Fibroblast of villous mesenchyme (primary cell): ENCODE measurements at places on chromosomes 5 and 9.

- peak; percentile 17 for DNase-seq
Measured at GRCh38 chr9:90423661-90424193, 218.9 kb downstream of the DIRAS2 start.

DNA sequence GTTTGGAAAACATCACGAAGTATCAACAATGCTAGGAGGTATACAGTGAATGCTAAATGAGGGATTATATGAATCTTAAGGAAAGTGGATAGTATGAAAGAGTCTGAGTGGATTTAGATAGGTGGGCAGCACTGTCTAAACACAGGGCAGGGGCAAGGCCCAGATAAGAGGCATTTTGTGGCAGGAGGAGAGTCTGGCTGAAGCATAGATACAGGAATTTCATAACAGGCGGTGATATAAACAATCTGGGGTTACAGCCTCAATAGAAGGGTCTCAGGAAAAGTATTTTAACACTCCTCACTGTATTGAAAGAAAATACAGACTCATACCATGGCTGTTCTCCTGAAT, 96.9 kb downstream of the PLPP1 start:
- no peak for DNase-seq

DNA sequence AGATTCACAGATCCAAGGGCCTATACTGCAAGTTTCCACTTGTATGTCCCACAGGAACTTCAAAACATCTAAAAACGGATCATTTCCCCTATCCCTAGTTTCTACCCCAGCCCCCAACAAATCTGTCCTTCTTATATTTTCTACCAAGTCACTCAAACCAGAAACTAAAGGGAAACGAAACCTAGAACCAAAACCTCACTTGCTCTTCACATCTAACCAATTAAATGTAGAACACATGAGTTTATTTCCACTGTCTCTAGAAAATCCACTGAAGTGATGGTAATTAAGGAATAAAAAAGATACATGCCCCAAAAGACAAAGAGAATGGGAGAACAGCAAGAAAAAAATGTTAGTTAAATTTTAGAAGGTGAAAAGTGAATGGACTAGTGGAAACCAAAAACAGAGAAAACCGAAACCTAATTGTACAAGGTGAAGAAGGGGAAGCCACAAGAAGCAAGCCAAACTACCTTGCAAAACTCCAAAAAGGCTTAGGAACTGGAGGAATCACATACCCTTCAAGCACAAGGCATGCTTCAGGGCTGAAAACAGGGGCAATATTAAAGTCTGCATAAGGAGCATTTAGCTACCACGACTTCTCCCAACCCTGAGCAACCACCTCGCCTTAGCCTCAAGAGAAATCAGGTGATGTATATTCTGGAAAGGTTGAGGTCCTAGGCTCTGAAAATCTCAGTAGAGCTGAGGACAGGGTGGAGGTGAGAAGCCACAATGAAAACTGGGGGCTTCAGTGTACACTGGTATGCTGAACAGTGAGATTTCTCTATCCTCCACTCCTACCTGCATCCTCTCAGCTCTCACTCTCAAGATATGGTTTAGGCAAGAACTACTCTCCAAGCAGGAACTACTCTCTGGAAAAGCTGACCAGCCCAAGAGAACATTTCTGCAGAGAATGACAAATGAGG, 11.1 kb downstream of the SMU1 start:
- DNase-seq: no peak

DNA sequence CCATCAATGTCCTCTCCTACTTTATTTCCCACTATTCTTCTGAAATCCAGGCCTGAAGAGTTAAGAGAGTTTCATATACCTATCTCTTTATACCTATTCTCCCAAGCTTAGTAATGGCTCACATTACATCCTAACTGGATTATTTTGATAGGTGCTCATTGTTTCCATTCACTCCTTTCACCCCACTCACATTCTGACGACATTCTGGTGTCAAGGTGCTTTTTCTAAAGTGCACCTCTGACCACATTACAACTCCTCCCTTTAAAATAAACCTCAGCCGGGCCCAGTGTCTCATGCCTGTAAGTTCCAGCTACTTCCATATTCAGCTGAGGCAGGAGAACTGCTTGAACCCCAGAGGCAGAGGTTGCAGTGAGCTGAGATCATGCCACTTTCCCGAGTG, 417.1 kb downstream of the BNC2 start:
- no peak for DNase-seq

DNA sequence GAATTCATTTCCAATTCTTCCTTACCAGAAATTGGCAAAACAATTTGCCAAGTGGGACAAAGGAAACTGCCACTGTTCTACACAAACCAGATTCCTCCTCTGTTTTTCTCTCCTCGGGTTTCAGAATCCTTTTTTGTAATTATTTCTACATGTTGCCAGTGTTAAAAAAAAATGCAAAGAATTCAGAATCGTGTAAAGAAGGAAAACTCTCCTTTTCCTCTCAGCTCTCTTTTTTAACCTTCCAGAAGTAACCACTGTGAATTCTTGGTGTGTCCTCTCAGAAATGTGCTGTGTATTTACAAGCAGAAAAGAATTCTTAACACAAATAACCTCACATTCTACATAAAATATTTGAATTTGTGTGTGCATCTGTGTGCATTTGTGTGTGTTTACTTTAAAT, 224.6 kb downstream of the DRD1 start:
- no peak for DNase-seq

- no peak for DNase-seq
Measured at GRCh38 chr5:177540438-177540837, 13.9 kb downstream of the FAM193B start.

- DNase-seq: no peak
Measured at GRCh38 chr5:33229216-33229615, 211.5 kb upstream of the TARS1 start.

- no peak for DNase-seq
Measured at GRCh38 chr9:114289571-114290481, 33.1 kb upstream of the ORM1 start.

DNA sequence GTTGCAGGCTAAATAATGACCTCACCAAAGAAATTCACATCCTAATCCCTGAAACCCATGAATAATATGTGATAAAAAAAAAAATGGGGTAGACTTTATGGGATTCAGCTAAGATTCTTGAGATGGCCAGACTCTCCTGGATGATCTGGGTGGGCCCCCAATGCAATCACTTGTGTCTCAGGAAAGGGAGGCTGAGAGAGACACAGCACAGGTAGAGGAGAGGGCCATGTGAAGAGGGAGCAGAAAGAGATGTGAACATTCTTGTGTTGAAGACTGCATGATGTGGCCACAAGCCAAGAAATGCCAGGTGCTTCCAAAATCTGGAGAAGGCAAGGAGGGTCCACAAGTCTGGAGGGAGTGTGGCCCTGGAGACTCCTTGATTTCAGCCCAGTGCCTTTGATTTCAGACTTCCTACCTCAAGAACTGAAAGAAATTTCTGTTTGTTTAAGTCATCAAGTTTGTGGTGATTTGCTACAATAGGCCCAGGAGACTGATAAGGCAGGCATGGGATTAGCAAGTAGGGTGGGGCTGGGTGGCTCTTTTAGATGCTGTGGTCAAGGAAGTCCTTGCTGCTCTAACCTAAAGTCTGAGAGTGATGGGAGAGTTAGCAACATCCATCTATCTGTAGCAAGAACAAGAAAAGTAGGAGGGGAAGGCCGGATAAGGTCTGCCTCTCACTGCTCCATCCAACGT, 86.6 kb upstream of the FAM120A start:
- no peak for DNase-seq

- DNase-seq: no peak
Measured at GRCh38 chr5:37849641-37850040, 9.8 kb upstream of the GDNF start.

DNA sequence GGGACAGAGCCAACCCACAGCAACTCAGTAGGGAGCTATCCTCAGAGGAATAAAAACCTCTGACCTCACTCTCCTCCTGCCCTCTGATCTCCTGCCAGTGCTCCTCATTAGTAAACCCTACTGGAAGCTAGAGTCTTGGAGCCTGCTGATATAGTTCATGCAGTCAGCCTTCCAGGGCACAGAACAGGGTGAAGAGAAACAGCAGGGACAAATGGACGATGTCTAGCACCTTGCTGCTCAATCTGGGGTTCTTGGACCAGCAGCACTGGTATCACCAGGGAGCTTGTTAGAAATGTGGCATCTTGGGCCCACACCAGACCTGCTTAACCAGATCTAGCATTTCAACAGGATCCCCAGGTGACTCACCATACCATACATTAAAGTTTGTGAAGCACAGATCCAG, 5.5 kb upstream of the GALNT12 start:
- DNase-seq: no peak

DNA sequence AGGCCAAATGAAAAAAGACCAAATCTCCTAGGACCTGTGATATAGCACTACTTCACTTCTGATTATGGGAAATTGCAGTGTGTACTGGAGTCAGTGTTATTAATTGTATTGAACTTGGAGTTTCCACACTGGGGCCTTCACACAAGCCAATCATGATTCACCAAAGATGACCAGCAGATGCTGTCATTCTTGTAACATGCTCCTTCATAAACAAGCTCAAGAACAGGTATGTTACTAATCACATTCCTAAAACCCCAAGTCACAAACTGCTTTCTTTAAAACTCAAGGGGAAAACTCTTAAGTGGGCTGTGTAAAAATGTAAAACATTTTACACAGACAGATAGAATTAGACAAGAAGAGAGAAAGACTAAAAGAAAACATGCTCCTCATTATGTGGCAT, 5.6 kb downstream of the KLHL3 start:
- DNase-seq: no peak

DNA sequence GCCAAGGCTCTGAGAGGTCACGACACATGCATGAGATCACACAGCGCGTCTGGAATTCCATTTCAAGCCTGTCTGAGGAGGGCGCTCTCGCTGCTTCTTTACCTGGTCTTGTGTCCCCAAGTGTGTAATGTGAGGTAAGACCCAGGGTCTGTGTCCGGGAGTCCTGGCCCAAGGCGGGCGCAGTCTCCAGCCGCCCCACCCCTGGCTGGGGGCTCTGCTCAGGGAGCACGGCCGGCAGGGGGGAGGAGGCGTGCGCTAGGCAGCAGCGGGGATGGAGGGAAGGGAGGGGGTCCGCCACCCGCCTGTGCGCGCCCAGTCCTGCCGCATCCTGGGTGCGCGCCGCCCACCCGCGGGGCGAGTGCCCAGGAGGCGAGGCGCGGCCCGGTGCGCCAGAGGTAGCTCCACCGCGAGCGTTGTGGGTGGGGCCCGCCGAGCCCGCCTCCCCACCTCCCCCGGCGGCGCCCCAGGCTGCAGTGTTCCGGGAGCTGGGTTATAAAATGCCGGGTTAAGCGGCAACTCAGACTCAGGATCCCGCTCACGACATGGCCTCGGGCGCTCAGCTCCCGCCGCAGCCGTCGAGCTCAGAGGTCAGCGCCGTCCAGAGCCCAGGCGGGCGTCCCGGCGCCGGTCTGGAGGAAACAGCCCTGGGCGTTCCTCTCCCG, at the start of gene CCNI2:
CCNI2 (plus strand) TSS at position 473 of the 662 bp plus-strand sequence; CDS start at position 543, 70 bp downstream.
- DNase-seq: peak; percentile 23

DNA sequence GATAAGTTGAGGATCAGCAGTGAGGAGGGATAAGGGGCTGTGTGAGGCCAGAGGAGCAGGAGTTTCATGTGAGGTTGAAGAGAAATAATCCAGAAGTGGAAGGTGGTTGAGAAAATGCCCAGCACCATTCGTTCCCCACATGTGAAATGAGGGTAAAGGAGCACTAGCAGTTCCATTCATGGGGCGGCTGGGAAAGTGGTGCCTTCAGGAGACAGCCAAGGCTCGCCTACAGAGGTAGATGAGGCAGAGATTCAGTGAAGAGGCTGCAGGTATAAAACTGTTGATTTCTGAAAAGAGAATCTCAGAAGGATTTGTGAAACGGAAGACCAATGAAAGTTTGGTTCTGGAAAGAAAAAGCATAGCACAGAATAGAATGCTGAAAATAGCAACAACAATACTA, 272.6 kb downstream of the MSX2 start:
- no peak for DNase-seq

DNA sequence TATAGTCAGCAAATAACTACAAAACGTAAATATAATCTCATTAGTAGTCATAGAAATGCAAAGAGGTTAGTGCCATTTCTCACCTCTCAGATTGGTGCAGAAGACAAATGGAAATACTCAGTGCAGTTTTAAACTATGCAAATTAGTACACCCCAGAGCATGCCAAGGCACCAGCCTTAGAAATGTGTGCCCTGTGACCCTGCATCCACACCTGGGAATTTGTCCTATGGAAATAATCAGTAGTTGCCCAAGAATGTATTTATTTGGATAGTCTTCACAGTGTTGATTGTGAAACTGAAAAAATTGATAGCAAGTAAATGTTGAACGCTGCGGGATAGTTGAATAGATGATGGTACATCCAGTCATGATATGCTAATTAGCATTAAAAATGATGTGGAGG, 152.7 kb downstream of the KDM4C start:
- DNase-seq: no peak

- no peak for DNase-seq
Measured at GRCh38 chr9:130406278-130406895, 38.4 kb upstream of the ASS1 start.

DNA sequence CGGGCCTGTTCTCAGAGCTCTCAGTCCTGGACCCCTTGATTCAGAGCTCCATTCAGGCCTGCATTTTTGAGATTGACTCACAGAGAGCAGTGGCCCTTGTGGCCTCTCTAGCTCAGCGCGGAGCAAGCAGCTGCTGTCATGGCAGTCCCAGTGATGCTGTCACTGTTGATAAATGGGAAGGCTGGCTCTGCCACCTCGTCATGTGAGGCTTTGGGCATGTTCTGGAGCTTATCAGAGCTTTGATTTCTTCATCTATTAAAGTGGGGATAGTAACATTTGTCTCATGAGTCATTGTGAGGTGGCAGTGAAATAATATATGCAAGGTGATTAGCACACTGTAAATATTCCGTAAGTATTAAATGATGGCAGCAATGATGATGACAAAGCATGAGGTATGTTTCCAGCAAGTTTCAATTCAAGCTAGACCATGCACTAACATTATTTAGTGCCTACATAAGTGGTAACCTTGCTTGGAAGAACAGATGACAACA, 126.4 kb upstream of the CXCL14 start:
- DNase-seq: no peak

DNA sequence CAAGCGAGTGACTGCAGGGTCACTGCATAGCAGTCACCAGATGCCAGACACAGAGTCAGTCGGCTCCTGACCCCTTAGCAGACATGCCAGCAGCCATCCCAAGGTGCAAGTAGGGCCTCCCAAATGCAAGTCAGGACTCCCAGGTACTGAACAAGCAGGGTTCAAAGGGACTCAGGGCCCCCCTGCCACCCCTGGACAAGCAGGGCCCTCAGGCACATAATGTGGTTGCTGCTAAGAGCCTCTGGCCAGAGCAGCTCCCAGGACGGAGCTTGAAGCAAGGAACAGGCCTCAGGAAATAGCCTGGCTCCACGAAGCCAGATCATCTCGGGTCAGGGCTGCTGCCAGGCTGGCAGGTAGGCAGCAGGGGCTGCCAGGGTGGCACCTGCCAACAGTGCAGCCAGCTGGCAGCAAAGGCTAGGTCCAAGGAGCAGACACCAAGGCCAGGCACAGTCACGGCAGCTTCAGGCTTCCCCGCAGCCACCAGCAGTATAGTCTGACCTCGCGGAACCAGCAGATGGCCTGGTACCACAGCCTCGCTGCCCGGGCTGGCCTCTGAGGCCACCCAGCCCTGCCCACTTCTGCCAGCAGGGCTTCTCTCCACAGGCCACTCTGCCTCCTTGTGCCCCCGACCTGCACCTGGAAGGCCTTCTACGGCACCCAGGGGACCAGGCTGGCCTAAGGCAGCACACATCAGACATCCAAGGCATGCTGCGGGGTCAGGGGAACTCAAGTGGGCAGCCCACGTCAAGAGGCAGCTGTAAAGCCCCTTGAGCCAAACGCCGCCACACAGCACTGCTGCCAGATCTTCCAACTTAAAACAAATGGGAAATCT, 7.4 kb downstream of the EEIG1 start:
- DNase-seq: no peak
